A549 (cell line): ENCODE measurements at places on chromosomes 12 and 14. TPM values are rescaled to one million over a fixed set of nuclear protein-coding genes. Genes with fewer than 3 reads are reported as not detected.

- DNase-seq: no peak
Observed at GRCh38 chr14:29752221-29752923, 175.3 kb downstream of the PRKD1 start.

DNA sequence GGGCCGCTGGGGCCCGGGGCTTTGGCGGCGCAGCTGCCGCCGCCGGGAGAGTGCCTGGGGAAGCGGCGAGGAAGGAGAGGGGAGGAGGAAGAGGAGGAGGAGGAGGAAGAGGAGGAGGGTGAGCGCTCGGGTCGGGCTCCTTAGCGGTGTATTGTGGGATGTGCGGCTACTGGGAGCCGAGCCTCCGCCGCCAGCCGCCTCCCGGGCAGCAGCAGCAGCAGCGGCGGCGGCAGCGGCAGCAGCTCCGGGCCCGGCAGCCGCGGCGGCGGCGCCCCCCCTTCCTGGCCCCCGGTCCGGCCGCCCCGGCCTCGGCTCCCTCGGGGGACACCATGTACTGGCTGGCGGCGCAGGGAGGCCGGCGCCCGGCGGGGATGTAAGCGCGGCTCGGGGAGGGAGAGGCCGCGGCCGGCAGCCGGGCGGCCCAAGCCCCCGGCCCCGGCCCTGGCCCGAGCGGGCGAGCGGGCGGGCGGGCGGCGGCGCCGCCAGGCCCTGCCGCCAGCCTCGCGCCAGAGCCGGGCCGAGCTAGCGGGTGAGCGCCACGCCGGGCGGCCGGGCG, at the start of gene SETD1B:
Gene SETD1B (plus strand): TSS at position 149 of the 556 bp plus-strand sequence. CDS start 729 bp downstream, outside the sequence.
- peak; percentile 76 for DNase-seq

GRCh38 chr14:91919814-91920213, 27.7 kb downstream of the FBLN5 start:
- DNase-seq: no peak

DNA sequence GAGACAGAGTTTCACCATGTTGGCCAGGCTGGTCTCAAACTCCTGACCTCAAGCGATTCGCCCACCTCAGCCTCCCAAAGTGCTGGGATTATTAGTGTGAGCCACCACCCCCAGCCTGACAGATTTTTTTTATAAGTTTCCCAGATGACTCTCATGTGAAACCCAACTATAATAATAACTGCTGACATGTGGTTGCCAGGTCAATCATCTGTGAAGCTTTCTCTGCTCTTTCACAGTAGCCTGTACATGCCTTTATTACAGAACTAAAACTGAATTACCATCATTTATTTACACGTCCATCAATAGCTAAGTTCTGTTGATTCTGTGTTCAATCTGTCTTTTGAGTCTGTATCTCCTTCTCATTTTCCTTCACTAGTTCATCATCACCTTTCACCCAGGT, 218.5 kb downstream of the RPS29 start:
- no peak for DNase-seq

DNA sequence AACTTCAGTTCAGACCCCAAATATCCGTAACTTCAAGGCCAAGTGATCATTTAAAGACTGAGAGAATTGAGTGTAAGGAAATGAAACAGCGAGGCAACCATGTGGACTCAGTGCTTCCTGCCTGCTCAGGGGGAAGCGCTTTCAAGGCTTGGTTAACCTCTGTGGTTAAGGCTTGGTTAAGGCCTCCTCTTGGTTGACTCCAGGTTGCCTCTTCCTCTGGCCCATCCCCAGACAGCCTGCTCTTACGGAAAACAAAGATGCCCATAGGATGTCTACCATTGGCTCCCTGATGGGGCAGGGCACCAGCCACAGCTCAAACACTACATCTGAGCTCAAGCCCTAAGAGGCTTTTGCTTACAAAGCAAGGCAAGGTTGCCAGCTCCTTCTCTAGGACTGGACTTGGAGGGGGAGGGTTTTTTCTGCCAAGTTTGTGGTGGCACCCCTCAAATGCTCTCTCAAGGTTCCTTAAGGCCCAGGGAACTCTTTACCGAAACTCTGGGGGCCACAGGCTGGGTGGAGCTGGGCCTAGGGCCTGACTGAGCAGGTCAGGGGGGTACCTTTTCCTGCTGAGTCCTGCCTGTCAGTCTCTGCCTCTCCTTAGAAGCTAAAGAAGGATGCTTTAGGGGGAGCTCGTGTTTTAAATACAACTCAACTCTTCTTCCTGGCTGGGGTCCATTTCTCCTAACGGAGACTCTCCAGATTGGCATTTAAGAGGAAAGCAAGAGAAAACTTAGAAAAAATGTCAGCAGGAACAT, 13.7 kb downstream of the COL2A1 start:
- no peak for DNase-seq

- no peak for DNase-seq
Observed at GRCh38 chr12:74980510-74980909, 229.1 kb downstream of the KCNC2 start.

DNA sequence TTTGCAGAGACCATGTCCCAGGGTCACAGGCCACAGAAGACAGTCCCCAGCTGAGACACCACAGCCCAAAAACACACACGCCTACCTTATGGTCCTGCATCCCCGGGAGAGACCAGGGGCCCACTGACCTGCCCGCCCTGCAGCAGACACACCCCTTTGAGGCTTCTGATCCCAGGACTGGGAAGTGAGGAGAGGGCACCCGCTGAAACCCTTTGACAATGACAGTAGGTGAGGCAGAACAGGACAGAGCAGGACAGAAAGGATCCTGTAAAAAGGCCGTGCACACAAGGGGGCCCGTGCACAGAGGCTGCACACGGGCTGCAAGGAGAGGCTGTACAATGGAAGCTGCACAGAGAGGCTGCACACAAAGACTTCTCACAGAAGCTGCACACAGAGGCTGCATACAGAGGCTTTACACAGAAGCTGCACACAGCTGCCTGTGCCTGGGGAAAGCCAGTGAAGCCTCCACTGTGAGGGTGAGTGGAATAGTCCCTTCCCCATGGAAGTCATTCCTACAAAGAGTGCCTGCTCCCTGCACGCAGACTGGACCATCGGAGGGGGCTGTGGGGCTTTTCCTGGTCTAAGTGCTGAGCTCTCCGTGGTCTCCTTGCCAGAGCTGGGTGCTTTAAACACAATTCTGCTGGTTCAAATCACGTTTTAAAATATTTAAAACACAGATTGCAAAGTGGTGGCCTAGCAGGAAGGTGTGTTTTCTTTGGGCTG, 16.6 kb upstream of the SFSWAP start:
- DNase-seq: no peak

- no peak for DNase-seq
Observed at GRCh38 chr12:132702640-132703039, 8.0 kb upstream of the PGAM5 start.

GRCh38 chr12:127284870-127285431, 982.0 kb upstream of the TMEM132C start:
- DNase-seq: no peak

DNA sequence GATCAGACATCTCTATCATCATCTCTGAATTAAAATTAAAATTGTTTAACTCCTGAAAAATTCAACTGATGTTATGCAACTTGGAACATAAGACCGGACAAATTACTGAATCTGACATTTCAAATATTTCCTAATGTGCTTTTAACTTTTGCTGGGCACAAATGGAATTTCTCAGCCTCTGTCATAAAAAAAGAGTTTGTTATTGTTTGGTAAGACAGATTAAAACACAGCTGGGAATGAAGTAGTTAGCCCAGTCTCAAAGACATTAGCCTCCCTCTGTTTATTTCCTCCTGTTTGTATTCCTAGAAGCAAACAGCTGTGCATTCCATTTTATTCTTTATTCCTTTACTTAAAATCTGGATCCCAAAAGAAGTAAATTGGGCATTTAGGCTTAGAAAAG, 29.4 kb downstream of the PLEKHA5 start:
- no peak for DNase-seq

DNA sequence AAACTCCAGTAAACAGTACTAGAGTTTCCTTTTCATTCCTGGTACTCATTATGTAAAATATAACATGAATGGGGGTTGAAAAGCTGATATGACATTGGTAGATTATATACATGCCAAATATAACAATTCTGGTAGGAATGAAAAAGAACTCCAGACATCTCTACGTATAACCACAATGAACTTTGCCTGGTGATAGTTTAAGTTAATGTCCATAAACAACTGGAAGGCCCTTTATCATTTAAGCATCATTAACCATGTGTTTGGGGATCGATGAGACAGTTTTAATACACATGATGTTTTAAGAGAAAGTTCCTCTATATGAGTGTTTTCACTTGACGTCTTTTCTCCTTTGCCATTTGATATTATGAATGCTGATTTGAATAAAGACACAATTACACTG, 5.8 kb downstream of the PTGER2 start:
- no peak for DNase-seq

DNA sequence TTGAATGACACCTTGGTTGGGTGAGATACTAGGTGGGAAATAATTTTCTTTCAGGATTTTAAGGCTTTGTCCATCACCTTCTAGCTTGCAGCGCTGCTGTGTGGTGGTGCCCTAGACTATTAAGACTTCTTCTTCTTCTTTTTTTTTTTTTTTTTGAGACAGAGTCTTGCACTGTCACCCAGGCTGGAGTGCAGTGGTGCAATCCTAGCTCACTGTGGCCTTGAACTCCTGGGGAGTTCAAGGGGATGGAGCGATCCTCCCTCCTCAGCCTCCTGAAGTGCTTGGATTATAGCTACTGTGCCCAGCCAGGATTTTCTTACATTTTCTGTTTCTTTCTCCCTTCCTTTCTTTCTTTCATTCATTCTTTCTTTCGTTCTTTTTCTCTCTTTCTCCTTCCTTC, 10.3 kb upstream of the MTA1 start:
- no peak for DNase-seq

- DNase-seq: no peak
Observed at GRCh38 chr14:100893228-100893601, 10.3 kb downstream of the RTL1 start.

- no peak for DNase-seq
Observed at GRCh38 chr14:79407572-79407971, 803.7 kb downstream of the DIO2 start.

GRCh38 chr14:89365061-89365801, 51.8 kb downstream of the FOXN3 start:
- no peak for DNase-seq

DNA sequence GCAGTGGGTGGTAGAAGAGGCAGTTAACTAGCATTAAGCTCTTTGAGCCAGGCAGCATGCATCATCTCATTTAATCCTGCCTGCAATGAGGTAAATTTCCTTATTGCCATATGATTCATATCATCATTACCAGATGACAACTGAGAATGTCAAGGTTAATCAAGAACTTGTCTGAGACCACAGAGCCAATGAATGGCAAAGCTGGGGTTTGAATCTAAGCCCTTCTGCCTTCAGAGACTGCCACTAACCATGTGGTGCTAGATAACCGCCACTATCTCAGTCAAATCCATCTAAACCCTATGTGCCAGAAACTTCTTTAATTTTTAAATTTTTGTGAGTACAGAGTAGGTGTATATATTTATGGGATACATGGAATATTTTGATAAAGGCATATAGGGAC, 77.8 kb upstream of the GRIP1 start:
- DNase-seq: no peak

DNA sequence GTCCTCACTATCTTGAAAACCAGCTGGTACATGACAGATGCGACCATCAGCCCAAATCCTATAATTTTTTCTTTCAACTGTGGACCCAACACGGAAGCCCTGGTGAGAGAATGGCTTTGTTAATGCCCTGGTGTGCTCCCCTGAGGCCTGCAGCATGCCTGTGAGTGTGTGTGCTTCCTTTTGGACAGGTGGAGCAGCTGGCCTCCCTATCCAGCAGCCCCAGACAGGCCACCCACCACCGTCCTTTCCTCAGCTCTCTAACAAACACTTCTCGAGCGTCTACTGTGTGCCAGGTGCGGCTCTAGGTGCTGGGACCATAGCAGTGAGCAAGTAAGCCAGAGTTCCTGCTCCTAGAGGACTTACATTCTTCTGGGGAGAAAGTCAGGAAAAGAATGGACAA, 78.9 kb upstream of the GZMB start:
- DNase-seq: no peak

GRCh38 chr12:40175045-40175444, 49.8 kb upstream of the LRRK2 start:
- no peak for DNase-seq

- no peak for DNase-seq
Observed at GRCh38 chr12:52600941-52601481, at the start of gene KRT72. Gene KRT72 (minus strand): TSS chr12:52601463. CDS start chr12:52601452, 11 bp downstream.

DNA sequence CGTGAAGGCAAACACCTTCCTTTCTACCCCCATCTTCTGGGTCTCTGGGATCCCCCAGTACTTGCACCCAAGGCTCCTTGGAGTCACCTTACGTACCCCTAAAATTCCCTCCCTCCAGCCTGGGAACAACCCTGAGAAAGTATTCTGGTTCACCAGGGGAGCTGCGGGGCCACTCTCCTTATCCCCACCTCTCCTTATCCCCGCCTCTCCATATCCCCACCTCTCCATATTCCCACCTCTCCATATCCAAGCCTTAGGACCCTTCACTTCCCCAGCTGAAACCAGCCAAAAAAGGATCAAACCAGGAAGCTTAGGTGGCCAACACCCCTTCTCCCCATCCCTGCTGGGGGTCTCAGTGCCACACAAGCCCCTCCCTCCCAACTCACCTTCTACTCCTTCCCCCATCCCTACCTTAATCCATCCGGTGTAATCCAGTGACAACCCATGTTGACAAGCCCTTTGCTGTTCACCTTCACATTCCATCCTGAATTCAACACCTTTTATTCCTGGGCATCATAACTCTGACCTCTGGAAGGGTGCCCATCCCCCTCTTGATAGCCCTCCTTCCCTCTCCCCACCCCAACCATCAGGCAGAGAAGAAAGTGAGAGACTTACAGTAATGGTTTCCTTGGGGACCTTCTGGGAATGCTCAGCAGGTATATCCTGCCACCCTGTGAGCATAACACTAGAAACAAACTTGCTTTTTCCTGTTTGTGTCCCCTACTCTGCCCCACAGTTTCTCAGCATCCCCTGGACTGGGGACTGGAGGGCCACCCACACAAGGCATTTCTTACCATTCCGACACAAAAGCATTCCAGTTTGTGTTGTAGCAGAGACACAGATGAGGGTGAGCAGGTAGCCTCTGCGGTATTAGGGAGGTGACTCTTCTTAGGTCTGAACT, 1.6 kb upstream of the MSI1 start:
- no peak for DNase-seq

Gene GUCY2C
- polyA plus RNA-seq: not detected in 3 replicates

Gene RIMBP2
- polyA plus RNA-seq: not detected in 3 replicates

Gene PTCSC3
- polyA plus RNA-seq: not detected in 3 replicates

Gene BRAP
- polyA plus RNA-seq: 12.8 to 13.0 TPM (median 13.0 TPM) in 3 replicates

Gene C14orf132
- 5.7 to 11.7 TPM (median 8.5 TPM) in 3 replicates for polyA plus RNA-seq

Gene CACNA2D4
- not detected in 3 replicates for polyA plus RNA-seq

Gene C14orf39
- not detected in 3 replicates for polyA plus RNA-seq

Gene SMCO3
- polyA plus RNA-seq: not detected in 3 replicates

Gene PLBD1
- 4.0 to 6.0 TPM (median 4.9 TPM) in 3 replicates for polyA plus RNA-seq

Gene C12orf50
- not detected in 3 replicates for polyA plus RNA-seq

Gene ADAMTS20
- polyA plus RNA-seq: not detected in 3 replicates

Gene SYT1
- polyA plus RNA-seq: 9.5 to 14.3 TPM (median 11.7 TPM) in 3 replicates

Gene RAB21
- polyA plus RNA-seq: 30.5 to 33.1 TPM (median 32.4 TPM) in 3 replicates
